ENCODE measurements at places on chromosomes 7 and 10.

- DNase-seq, result peak; percentile 52
Measured at GRCh38 chr7:31443457-31443856, 70.4 kb upstream of the ITPRID1 start.

GRCh38 chr10:119853574-119853973 lies 19.1 kb downstream of the MCMBP start:
- DNase-seq, result no peak

- DNase-seq, result no peak
Measured at GRCh38 chr10:128850647-128851046, 616.4 kb upstream of the MGMT start.

GRCh38 chr10:102627736-102628293 lies 16.5 kb upstream of the TRIM8 start:
- DNase-seq, result no peak

DNA sequence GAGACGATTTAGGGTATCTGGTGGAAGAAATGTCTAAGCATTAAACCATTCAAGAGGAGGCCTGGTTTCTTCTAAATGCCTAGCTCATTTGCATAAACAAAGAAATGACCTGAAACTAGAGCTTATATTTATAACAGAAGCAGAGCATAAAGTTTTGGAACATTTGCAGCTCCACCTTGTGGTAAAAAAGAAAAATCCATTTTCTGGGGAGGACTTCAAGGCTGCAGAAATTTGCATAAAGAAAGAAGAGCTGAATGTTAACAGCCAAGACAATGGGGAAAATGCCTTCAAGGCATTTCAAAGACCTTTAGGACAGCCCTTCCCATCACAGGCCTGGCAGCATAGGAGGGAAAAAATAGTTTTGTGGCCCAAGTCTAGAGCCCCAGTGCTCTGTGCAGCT lies 362.0 kb downstream of the ZNF248 start:
- no peak for DNase-seq

GRCh38 chr7:116021237-116021636 lies 9.3 kb downstream of the TFEC start:
- no peak for DNase-seq

DNA sequence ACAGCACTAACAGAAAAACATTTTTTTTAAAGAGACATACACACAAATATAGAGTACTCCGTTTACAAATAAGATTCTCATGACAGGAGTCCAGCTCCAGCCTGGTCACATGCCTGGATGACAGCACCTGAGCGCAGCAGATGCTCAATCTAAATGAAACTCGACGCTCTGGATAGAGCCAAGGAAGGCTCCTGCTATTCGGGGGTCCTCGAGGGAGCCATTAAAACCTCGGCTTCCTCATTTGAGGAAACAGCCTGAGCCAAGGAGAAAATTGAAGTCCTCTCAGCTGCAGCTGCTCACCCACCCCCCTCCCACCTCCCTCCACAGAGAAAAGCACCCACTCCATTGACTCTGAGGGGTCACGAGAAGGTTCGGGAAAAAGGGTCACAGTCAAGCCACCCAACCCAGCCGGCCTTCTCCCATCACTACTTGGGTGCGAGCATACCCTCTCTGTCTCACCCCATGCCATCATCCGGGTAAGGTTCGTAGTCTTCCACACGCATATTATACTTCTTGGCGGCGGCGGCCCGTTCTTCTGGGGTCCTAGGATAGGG lies 673 bp downstream of the NDUFB8 start:
- peak; percentile 85 for DNase-seq

DNA sequence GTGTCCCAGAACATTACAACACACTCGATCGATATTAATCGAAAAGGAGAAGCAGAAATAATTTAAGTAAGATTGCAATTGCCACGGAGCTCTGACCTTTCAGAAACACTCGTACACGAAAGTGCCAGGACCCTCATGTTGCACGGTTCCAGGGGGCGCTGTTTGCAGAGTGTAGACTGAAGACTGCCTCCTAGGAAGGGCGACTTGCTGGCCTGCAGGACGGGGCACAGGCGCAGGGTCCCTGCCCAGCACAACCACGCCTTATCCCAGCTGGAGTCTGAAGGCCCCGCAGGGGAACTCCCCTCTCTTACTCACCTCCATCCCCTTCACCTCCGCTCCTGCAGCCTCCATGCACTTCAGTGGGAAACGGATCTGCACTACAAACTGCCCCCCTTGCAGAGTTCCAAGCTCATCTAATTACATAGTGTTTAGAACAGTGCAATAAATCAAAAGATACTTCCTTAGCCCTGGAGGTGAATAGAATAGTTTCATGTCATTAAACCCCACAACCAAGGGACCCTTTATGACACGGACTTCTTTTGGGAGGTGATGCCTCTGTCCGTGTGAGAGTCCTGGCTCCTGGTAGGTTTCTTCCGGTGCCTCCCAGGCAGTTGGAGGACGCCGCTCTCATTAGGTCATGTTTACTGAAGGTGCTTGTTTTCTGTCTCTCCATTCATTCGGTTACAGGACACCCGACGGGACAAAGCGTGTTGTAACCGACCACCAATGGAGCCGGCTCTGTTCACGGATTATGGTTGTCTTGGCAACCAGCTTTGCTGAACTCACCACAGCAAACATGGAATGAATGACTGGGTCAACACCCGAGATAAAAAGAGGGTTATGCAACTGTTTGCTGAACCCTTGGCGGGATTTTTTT lies 262.2 kb downstream of the BAMBI start:
- DNase-seq, result peak; percentile 56

- DNase-seq, result no peak
Measured at GRCh38 chr10:53675177-53675576, 902.6 kb upstream of the MBL2 start.

DNA sequence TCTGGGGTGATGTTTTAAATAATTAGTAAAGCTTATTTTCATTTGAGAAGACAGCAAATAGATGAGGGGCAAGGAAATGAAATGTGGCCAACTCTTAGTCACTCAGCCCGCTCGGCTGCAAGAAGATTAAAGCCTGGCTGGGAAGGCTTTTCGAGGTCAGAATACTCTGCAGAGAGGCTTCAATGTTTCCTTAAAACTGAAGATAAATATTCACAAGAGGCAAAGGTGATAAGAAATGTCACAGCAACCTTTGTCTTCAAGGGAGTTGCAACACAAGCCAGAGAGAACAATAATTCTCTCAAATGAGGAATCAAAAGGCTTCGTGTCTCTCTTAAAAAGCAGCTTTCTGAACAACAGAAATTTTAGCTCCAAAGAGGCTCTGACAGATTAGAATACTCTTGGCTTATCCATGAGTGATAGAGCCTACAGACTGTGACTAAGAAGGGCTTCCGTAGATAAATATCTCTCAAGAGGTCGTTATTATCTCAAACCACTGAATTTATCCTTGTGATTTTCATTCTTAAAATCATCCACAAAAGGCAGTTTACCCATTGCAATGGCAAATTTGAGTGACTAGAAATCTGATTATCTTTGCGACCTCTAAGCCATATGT lies 92.5 kb downstream of the KLF6 start:
- DNase-seq, result no peak

DNA sequence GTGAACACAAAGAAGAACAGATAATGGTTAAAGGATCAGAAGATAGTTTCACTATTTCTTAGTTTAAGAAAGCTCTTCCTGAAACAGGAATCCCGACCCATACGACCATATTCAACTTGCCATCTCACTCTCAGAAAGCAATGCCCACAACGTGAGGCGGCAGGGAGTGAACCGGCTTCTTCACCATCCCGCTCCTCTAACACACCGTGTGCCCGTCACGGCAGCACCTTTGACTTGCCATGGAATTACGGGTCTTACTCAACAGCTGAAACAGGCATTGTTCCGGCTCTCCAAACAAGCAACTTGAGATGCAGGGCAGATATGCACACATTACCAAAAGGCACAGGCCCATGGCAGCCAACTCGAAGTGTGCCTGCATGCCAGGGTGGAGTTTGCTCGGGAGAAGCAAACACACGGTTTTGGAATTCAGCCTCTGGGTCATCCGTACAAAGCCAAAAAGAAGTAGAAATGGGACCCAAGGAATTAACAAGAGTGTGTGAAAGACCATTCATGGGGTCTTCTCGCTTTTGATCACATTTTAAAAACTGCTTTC lies 293.6 kb downstream of the DNAJB6 start:
- DNase-seq, result no peak

- no peak for DNase-seq
Measured at GRCh38 chr10:52092390-52092789, 221.7 kb upstream of the DKK1 start.

DNA sequence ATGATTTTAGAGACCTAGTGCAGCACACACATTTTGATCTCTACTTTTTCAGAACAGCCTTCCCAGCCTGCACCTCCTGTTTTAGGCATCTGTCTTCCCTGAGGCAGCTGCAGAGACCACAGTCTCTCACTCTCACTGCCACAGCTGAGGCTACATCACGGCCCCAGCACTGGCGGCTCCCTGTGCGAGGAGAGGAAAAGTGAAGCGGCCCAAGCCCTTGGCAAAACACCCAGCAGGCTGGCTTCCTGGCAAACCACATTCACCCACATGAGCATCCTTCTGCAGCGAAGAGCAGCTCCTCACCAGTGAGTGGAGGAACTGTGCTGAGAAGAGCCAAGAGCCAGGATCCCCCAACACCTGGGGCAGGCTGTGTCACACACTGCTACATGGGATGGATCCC lies 14.0 kb downstream of the HUS1 start:
- DNase-seq, result no peak

DNA sequence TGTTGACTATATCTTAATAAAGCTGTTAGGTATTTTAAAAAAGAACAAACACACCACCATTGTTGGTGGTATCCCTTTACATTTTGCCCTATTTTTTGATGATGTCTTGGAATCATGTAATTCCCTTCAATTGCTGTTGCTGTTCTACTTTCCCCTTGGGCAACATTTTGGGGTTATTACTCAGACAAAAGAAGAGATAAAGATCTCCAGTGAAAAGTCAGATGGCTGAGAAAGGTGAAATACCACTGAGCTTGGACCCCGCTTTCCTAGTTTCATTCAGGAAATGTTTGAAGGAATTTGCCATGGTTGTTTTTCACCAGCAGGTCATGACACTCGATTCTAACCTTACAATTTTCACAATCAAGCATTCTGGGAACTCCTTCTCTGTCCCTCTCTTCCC lies 84.6 kb downstream of the MACC1 start:
- DNase-seq, result no peak

DNA sequence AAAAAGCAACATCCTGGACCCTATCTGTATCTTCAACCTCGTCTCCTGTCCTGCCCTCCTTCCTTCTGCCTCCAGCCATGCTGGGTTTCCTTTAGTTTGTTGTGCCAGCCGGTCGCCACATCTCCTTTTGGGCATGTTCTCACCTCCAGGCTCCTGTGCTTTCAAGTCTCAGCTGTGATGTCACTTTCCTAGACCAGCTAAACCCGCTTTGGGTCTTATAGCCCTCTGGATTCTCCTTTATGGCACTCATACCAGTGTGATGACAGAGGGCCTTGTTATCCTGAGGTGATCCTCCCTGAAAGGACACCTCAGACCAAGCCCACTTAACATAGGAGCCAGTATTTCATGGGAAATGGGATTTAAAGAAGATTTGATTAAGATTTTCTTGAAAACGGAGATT lies 108.6 kb downstream of the EMX2 start:
- no peak for DNase-seq

DNA sequence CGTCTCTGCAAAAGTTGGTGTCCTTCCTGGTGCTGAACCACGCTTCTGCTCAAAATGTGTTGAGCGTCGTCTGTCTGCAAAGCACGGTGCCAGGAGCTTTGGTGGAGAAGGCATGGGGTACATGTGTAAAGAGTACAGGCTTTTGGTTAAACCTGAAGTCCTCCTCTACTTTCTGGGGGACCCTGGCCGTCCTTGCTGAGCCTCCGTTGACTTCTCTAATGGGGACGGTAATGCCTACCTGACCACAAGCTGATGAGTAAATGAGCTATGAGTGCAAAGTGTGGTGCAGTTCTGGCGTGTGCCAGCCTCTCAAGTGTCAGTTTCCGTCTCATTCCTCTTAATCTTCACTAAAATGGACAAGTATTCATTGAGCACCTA lies 527 bp upstream of the HERPUD2 start:
- peak; percentile 16 for DNase-seq

DNA sequence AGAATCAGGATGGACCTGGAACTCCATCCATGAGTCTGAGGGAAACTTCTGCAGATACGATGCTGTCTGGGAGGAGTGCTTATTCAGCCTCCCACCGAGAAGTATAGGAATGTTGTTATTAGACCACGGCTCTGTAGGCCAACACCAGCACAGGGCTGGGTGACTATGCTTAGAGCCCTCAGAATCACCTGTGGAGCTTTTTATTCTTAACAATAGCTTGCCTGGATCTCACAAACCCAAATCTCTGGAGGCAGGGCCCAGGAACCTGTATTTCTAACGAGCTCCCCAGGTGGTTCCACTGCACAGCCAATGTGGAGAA lies 55.6 kb upstream of the ARID5B start:
- DNase-seq, result no peak

DNA sequence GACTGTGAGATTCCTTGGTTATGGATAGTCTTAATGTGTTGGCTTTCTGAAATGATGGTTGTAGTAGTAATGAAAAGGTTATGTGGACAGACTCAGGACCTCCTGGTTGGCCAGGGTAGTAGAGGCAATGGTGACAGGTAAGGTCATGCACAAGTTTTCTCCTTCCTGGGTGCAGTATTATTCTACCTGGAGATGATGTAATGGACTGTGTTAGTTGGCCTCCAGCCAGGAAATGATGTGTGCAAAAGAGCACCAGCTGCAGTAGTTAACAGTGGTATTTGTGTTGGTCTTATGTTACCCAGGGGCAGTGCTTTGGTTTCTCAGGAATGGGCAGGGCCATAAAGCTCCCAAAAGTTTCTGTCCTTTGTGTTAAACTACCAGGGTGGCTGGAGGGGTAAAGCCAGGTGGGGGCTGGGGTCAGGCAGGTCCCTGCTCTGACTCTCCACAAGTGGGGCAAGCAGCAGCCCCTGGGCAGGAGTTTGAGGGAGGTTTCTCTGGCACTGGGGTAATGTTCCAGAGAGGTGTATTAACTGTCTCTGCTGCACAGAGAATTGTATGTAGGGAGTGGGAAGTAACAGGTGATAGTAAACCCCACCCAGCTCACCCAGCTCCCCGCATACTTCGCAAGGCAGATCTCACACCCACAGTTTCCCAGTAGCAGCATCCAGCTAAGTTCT lies 36.3 kb downstream of the GPR22 start:
- no peak for DNase-seq

- DNase-seq, result peak; percentile 55
Measured at GRCh38 chr7:7761974-7762779, 43.8 kb upstream of the RPA3 start.

DNA sequence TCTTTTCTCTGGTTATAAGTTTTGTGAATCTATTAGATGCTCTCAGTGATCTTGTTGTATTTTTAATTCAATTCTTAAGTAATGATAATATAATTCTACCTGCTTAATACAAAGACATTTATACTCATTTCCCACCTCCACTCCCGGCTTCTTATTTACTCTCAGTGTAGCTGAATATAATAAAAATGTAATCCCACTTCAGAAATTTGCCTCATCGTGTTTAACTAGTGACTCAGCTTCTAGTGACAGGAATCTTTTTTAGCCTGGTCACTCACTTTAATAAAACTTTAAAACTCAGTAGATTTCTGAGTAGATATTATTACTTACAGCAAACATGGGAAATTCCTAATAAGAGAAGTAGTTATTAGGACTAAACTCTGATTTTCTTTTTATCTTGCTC lies 1506.2 kb upstream of the LRRTM3 start:
- no peak for DNase-seq
